BJ (cell line): ENCODE measurements at places on chromosomes 16 and 17.

DNA sequence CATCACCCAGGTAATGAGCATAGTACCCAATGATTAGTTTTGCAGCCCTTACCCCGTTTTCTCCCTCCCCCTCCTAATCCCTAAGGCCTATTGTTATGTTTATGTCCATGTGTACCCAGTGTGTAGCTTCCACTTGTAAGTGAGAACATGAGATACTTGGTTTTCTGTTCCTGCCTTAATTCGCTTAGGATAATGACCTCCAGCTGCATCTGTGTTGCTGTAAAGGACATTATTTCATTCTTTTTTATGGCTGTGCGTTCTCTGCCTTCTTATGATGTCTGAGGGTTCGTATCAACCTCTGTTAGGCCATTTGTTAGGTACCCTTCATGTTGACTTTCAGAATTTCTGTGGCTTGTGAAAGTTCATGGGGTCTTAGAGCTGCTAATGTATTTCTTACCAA is 31.0 kb downstream of the CTCF start:
- DNase-seq, result no peak

- DNase-seq, result no peak
Measured at GRCh38 chr17:4319221-4319620, 47.3 kb downstream of the UBE2G1 start.

DNA sequence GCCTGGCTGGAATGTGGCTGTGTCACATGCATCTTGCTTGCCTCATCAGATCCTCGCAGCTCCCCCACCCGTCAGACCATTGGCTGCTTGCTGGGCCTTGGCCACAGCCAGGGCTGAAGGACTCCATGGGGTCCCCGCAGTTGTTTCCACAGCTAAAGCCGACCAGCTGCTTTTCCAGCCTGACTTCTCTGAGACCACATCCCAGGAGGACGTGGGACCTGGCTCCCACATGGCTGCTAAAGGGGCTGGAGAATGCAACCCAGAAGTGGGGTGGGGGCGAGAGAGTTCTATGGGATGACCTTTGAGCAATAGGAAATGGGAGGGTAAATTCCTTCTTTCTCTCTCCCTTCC is 193.8 kb downstream of the RAB11FIP4 start:
- DNase-seq, result no peak

DNA sequence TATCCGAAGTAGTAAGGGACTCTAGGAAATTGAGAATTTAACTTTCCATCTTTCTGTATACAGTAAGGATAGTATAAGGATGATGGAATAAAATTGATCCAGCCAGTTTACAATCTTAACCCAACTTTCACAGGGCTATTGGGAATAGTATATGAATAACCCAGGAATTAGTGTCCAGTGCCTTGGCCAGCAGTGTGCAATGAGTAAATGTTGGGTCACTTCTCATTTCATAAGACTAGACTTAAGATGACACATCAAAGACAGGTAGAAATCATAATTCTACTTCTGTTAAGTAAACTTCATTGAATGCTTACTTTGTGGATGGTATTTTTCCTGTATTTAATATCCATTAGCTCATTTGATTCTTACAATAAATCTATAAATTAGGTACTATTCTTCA is 949.6 kb upstream of the GOT2 start:
- no peak for DNase-seq

GRCh38 chr17:34909040-34909439 is 52.2 kb downstream of the CCT6B start:
- no peak for DNase-seq

GRCh38 chr17:19686400-19687090 is 29.8 kb downstream of the SLC47A2 start:
- DNase-seq, result no peak
